ENCODE measurements at places on chromosomes 1 and 21.

DNA sequence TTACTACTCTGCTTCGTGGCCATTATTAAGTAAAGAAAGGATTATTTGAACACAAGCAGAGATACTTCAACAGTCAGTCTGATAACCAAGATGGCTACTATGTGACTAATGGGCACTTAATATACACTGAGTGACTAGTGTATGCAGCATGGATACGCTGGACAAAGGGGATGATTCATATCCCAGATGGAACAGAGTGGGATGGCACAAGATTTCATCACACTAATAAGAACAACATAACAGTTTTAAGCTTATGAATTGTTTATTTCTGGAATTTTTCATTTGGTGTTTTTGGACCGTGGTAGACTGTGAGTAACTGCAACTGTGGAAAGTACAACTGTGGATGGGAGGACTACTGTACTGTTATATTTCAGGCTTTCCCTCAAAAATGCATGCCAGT is 9.4 kb downstream of the ZCCHC17 start:
- no peaks in the 10 kb centered on the region for H3K4me1 ChIP-seq
- no peak overlapping the region for H3K27ac ChIP-seq
- H3K4me3 ChIP-seq = no peak overlapping the region
- DNase-seq = no peak

DNA sequence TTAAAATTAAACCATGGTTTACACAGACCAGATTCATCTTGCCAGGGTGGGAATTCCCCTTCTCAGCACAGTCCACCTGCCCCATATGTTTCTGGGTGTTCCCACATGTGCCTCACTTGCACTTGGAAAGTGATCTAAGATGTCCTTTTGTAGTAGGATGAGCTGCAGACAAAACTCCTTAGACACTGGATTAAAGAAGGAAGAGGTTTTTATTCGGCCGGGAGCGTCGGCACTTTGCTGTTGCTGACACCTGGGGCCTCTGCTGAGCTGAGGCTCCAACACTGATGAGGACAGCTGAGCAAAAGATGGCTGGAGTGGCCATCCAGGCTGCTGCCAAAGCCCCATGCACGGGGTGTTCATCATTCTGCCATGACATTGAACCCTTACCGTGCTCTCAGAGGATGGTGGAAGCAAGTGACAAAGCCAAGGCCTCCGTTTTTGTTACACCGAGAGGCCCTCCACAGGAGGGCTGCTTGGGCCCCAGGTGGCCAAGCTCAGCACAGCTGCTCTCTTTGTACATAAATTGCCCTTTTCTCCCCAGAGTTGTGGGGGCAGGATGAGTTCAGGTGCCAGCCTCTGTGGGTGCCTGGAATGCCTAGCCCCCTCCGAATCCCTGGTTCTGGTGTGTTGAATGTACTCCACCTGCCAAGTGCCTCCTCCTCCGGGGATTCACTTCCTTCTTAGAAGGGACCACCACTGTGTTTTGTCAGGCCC is 7.3 kb upstream of the ACOT11 start:
- H3K27me3 ChIP-seq = no peaks in the 10 kb centered on the region
- no peak overlapping the region for H3K4me3 ChIP-seq
- DNase-seq = no peak
- no peak overlapping the region for H3K27ac ChIP-seq

DNA sequence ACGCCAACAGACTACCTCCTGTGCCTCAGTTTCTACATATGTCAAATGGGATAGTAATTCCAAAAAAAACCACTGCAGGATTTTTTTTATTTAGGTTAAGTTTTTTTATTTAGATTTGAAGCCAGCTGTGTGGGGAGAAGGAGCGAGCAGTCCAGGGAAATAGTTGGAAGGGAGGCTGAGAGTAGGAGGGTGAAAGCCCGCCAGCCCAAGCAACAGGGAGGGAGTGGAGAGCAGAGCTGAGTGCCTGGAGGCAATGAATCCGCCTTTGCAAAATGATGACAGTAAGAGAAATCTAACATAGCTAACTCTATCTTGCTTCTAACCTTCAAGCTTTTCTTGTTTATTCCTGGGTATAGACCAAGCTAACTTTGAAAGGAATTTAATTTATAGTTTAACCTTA is 15.6 kb upstream of the C1orf198 start:
- peaks cover 2% of the 10 kb centered on the region for H3K4me1 ChIP-seq
- no peak overlapping the region for H3K4me3 ChIP-seq
- no peak for DNase-seq
- H3K36me3 ChIP-seq = no peaks in the 10 kb centered on the region
- no peak overlapping the region for H3K27ac ChIP-seq
- H3K27me3 ChIP-seq = no peaks in the 10 kb centered on the region

DNA sequence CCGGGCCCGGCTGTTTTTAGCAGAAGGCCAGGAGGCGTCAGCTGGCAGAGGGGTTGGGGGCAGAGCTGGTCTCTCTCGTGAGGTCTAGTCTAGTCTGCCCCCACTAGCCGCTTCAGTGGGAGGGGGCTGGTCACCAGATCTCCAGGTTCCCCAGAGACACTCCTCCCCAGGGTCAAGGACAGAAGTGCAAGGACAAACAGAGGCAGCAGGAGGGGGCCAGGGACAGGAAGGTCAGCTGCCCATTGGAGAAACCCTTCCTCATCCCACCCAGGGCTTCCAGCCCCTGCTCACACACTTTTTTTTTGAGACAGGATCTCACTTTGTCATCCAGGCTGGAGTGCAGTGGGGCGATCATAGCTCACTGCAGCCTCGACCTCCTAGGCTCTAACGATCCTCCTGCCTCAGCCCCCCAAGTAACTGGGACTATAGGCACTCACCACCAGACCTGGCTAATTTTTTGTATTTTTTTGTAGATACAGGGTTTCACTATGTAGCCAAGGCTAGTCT is 10.0 kb downstream of the FAM229A start:
- H3K27ac ChIP-seq = peak overlapping the region; percentile 94
- no peaks in the 10 kb centered on the region for H3K27me3 ChIP-seq
- H3K4me1 ChIP-seq = peaks cover 24% of the 10 kb centered on the region
- no peaks in the 10 kb centered on the region for H3K36me3 ChIP-seq
- H3K4me3 ChIP-seq = peak overlapping the region; percentile 52

DNA sequence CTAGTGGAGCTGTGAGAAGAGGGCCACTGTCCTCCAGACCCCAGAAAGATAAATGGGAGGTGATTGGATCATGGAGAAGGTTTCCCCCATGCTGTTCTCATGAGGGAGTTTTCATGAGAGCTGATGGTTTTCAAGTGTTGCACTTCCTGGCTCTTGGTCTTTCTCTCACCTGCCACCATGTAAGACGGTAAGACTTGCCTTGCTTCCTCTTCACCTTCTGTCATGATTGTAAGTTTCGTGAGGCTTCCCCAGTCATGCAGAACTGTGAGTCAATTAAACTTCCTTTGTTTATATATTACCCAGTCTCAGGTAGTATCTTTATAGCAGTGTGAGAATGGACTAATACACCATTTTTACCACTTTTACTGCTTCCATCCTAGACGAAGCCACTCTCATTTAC is 27.6 kb downstream of the GPR88 start:
- no peak for DNase-seq
- H3K27ac ChIP-seq = no peak overlapping the region
- H3K4me1 ChIP-seq = no peaks in the 10 kb centered on the region

- H3K27ac ChIP-seq = no peak overlapping the region
- peaks cover 1% of the 10 kb centered on the region for H3K4me1 ChIP-seq
- DNase-seq = no peak
- H3K4me3 ChIP-seq = no peak overlapping the region
- no peaks in the 10 kb centered on the region for H3K36me3 ChIP-seq
- H3K27me3 ChIP-seq = no peaks in the 10 kb centered on the region
These were observed 121.2 kb upstream of the SGIP1 start for GRCh38 chr1:66412704-66413103.

GRCh38 chr21:44012474-44013379 is 618 bp downstream of the TRAPPC10 start:
- peak overlapping the region; percentile 76 for H3K27ac ChIP-seq
- DNase-seq = peak; percentile 74
- H3K4me3 ChIP-seq = peak overlapping the region; percentile 98
- no peaks in the 10 kb centered on the region for H3K36me3 ChIP-seq
- no peaks in the 10 kb centered on the region for H3K27me3 ChIP-seq
- H3K4me1 ChIP-seq = no peaks in the 10 kb centered on the region

GRCh38 chr1:92705446-92705845 is 79.5 kb downstream of the EVI5 start:
- no peaks in the 10 kb centered on the region for H3K4me1 ChIP-seq
- no peak for DNase-seq
- no peaks in the 10 kb centered on the region for H3K36me3 ChIP-seq
- H3K4me3 ChIP-seq = no peak overlapping the region

DNA sequence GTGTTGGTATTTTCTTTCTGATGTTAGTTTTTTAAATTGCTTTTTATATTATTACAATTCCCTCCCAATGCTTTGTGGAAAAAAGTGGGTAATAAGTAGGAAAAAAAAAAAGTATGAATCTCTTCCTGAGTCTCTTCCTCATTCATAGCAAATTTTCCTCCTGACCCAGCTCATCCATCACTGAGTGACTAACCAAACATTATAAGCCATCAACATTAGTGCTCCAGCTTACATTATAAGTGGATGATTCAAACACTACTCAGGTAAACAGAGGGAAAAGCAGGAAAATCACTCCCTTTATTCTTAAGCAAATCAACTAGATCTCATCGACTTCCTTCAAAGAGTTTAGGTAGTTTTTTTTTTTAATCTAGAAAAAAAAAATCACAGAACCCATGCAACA is 15.4 kb upstream of the SAMD13 start:
- no peak overlapping the region for H3K27ac ChIP-seq
- H3K4me3 ChIP-seq = no peak overlapping the region
- no peaks in the 10 kb centered on the region for H3K4me1 ChIP-seq
- DNase-seq = no peak

DNA sequence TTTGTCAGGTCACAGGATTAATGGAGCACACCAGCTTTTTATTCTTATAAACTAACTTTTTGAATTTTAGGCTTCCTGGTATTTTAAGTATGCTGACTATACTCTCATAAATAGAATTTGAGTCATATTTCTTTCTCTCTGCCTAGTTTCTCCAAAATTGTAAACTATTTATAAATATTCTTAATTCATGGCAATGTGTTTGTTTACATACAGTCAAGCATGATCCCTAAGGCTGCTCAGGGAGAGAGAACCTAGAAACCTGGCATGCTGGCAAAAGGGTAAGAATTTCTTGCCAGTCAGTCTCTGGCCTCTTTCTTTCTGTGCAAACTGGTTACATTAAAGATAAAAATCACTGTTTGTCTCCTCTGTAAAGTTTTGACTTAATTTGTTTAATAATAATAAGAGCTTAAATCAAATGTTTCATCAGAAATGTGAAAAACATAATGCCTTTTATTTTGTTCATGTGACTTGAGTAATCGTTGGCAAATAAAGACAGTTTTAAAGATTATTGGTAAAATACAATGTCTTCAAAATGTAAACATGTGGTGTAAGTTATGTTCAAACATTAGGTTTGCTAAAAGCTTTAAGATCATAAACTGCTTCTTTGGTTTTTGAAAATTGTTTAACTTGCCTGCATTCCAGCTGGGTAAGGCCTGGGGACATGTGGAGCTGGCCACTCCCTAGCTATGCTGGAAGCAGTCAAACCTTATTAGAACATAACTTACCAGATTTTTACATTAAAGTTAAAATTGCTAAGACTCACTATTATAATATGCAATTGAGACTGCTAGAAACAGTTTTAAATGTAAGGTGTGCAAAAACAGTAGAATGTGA is 1401.7 kb downstream of the NCAM2 start:
- no peaks in the 10 kb centered on the region for H3K36me3 ChIP-seq
- no peak for DNase-seq
- no peak overlapping the region for H3K27ac ChIP-seq
- no peaks in the 10 kb centered on the region for H3K4me1 ChIP-seq

GRCh38 chr1:161083748-161084596 is 5.4 kb downstream of the NECTIN4 start:
- H3K27me3 ChIP-seq = no peaks in the 10 kb centered on the region
- H3K4me3 ChIP-seq = no peak overlapping the region
- DNase-seq = no peak

DNA sequence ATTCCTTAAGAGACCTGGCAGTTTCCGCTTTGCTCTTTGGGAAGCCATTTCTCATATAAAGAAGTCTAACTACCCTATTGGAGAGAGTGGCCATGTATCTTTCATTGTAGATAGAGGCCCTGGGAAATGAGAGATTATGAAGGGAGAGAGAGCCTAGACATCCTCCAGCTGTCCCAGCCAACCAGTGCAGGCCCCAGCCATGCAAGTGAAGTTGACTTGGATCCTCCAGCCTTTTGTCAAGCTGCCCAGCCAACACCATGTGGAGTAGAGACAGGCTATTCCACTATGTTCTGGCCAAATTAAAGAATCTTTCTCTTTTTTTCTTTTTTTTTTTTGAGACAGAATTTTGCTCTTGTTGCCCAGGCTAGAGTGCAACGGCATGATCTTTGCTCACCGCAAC is 7.1 kb upstream of the ANP32E start:
- no peaks in the 10 kb centered on the region for H3K27me3 ChIP-seq
- H3K36me3 ChIP-seq = no peaks in the 10 kb centered on the region
- no peak overlapping the region for H3K4me3 ChIP-seq
- DNase-seq = no peak
- H3K27ac ChIP-seq = no peak overlapping the region
- H3K4me1 ChIP-seq = no peaks in the 10 kb centered on the region

- no peak overlapping the region for H3K27ac ChIP-seq
- H3K4me3 ChIP-seq = no peak overlapping the region
- no peak for DNase-seq
- H3K27me3 ChIP-seq = no peaks in the 10 kb centered on the region
- H3K4me1 ChIP-seq = peaks cover 27% of the 10 kb centered on the region
These were observed 54.2 kb downstream of the PBX1 start for GRCh38 chr1:164613176-164613575.

DNA sequence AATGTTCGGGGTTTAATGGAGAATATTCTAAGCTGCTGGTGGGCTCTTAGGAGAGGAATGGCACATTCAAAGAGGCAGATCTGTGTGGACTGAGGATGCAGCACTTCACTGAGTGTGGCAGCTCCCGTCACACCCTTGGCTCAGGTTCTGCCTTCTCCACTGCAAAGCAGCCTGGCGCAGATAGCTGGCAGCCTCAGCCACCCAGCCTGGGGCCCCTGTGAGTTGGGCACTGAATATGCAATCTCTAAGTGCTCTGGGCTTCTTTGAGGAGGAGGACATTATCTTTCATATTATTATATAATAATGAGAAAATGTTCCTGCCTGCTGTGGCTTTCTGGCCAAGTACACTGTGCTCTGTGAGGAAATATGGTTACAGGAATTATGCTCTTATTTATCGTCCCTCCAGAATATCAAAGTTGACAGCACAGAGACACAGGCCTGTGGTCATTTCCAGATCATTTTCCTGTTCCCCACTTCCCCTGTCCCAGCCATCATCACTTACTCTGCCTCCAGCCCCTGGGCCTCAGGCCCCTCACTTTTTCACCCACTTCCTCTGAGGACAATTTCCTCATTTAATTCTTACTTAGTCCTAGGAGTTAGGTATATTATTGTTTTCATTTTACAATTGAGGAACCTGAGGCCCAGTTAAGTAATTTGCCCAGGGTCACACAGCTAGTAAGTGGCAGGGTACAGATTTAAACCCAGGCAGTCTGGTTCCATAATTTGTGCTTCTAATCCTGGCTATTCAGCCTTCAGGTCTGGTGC is 53.6 kb downstream of the MAB21L3 start:
- no peak overlapping the region for H3K4me3 ChIP-seq
- H3K27ac ChIP-seq = no peak overlapping the region
- DNase-seq = no peak
- no peaks in the 10 kb centered on the region for H3K27me3 ChIP-seq
- H3K4me1 ChIP-seq = no peaks in the 10 kb centered on the region
- H3K36me3 ChIP-seq = no peaks in the 10 kb centered on the region
